Stomach (tissue), 19 donors: ENCODE measurements at places on chromosomes 11 and 22. TPM values are rescaled to one million over a fixed set of nuclear protein-coding genes. Genes with fewer than 3 reads are reported as not detected.

The DNAJB7 gene
- not detected for total RNA-seq

The LRRC74B gene
- total RNA-seq = not detected

The GRM5 gene
- total RNA-seq = not detected

The KRTAP5-9 gene
- not detected for total RNA-seq

The FGF4 gene
- total RNA-seq = not detected

The NRIP3 gene
- total RNA-seq = not detected

The ANO9 gene
- 5.7 TPM for total RNA-seq

The DEFB131B gene
- total RNA-seq = not detected

The CDON gene
- total RNA-seq = 26.8 TPM

The LRP4 gene
- 10.8 TPM for total RNA-seq

The ASCL2 gene
- total RNA-seq = 2.6 TPM

The AQP11 gene
- total RNA-seq = not detected

The CNIH2 gene
- total RNA-seq = not detected

The TMA7B gene
- total RNA-seq = not detected

The SPDYC gene
- not detected for total RNA-seq

GRCh38 chr22:24417200-24417599, 10.2 kb upstream of the ADORA2A start:
- DNase-seq = no peak

- DNase-seq = no peak
Measured at GRCh38 chr11:28939381-28939780, 831.2 kb downstream of the METTL15 start.

GRCh38 chr22:29443452-29443851, 5.1 kb downstream of the RFPL1 start:
- DNase-seq = no peak

DNA sequence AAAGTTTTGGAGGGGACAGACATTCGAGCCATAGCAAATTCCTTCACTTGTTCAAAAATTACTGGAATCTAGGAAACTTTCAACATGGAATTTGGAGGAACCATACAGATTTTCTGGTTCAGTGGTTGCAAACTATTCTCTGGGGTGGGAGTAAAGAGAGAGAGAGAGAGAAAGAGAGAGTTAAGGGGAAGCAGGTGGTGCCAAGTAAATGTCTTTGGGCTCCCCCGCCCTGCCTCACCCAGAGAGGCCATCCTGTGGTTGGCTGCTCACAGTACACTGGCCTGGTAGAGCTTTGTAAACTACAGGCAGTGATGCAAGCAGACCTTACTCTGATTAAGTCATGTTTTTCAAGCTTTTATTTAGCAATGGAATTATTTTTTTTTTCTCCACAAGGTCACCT, 82.6 kb downstream of the ADAMTS15 start:
- DNase-seq = no peak

DNA sequence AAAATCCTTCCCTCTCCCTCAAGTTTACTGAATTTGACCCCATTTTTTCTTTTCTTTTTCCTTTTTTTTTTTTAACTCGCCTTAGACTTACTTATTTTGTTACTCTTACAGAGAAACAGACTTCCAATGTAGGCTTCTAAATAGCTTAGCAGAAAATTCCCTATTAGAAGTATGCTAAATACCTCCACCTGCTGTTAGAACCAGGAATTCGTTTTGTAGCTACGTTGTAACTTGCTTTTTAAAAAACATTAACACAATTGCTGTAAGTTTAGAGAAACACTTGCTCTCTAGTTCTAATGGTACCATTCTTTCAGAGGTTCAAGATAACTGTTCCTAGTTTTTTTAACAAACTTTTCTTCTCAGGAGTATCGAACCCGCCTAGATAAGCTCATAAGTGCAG, 324.2 kb downstream of the DCDC1 start:
- peak; percentile 6 for DNase-seq

DNA sequence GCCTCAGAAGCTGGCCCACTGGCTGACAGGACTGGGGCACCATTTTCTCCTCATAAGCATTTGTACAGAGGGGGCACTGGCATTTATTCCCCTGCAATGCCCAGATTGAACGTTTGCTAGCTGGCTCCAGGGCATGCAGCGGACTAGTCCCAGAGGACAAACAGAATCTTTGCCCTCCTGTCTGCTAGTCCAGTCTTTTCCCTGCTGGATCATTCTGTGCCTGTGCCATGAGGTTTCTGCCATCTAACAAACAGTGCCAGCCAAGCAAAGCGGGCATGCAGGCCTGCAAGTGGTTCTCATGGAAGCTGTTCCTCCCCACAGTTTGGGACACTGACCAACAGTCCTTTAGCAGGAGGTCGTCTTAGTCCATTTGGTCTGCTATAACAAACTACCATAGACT, 53.4 kb downstream of the KCNJ1 start:
- DNase-seq = no peak

DNA sequence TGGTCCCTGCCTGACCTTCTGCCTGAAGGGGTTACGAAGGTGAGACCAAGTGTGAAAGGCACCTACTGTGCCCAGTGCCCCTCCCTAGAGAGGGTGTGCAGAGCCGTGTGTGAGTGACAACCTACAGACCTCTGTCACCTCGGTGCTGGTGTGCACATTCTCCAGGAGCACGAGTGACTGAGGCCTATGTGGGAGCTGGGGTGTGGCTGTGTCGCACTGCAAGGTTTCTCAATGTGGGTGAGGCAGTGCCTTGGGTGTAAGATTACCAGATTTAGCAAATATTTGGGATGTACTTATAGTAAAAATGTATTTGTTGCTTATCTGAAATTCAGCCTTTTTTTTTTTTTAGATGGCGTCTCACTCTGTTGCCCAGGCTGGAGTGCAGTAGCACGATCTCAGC, 5.6 kb downstream of the STARD10 start:
- DNase-seq = peak; percentile 55

GRCh38 chr22:45194686-45195085, 31.0 kb downstream of the NUP50 start:
- no peak for DNase-seq

GRCh38 chr11:132430429-132431062, 1060.1 kb downstream of the NTM start:
- DNase-seq = peak; percentile 64

GRCh38 chr22:31177420-31178162, 17.6 kb downstream of the RNF185 start:
- peak; percentile 32 for DNase-seq

- no peak for DNase-seq
Measured at GRCh38 chr11:109300211-109300610, 121.8 kb upstream of the C11orf87 start.

DNA sequence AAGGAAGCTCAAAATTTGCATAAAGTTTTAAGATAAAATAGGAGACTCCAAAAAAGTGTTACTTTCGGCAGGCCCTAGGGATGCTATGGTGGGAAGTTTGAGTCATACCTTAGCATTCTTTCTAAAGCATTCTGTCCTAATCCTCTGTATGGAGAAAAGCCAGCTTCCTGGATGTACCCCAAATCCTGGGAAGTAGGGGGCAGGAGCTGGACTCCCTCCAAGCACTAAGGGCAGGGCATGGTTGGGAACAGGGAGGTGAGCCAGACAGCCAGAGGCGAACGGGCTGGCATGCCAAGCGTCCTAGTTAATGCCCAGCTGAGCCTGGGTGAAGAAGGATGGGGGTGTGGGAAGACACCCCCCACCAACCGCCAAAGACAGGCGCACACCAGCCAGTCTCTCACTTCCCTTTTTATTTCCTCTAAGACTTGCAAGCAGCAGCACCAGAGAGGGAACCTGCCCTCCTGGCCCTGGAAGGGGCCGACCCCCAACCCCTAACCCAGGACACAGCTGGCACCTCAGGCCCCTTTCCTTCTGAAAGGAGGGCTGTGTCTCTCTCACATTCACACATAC, 23.9 kb downstream of the RTN4RL2 start:
- DNase-seq = no peak

GRCh38 chr22:44120314-44120704, 60.4 kb upstream of the PARVG start:
- no peak for DNase-seq

GRCh38 chr22:38738475-38739070, 17.2 kb downstream of the SUN2 start:
- no peak for DNase-seq

DNA sequence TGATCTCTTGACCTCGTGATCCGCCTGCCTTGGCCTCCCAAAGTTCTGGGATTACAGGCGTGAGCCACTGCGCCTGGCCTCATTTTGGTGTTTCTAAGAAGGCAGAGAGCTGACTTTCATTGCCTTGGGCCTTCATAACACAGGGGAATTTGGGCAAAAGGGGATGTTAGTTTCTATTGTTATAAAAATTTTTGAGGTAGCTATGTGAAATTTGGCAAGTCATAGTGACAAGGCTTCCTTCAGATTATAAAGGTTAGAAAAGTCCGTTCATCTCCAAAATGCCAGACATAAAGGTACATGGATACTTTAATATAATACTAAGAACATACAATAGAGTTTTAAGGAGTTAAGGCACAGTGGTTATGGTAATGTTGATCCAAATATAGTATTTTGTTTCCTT, 17.2 kb downstream of the LDHC start:
- DNase-seq = no peak

DNA sequence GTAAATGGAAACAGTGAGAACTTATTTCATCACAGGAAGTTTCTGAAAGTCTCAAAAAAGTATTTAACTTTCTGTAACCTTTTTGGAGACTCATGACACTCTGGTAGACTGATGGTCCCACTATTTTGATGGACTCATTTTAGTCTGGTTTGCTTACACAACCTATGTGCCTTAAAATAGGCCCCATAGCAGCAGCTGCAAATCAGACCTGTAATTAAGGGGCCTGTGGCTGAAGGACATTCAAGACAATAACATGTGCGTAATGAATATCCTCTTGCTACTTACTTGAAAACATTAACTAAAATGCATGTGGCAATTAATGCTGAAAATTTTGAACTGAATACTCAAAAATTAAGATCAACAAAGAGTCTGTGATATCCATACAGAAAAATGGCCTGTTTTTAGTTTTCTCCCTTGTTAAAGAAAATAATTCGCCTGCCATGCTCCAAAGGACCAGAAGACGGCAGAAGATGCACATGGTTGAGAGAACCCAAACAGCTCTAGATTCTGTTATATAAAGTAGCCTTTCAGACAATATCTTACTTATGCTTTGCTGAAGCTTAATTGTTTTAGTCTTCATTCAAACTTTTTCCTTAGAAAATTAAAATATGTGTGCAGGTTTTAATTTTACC, 568.5 kb downstream of the KCNA4 start:
- DNase-seq = peak; percentile 60

DNA sequence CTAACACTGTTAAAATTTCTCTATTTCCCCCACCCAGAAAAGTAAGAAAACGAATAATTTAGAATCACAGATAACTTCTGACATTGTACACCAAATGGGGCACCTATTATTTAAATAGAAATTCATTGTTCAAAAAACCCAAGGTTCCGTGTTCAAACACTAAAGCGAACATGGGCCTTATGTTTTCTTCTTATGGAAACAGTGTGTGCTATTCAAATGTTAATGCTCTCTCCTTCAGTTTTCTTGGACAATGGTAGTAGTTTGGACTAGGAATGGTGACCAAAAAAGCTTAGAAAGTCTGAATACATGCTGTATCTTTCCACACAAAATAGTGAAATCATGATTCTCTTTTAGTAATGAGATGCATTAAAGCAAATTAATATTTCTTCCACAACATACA, 33.7 kb downstream of the VSIG10L2 start:
- DNase-seq = no peak

GRCh38 chr22:41538583-41538982, 5.7 kb downstream of the POLR3H start:
- DNase-seq = no peak

GRCh38 chr11:27524155-27524554, 17.6 kb upstream of the LIN7C start:
- no peak for DNase-seq

DNA sequence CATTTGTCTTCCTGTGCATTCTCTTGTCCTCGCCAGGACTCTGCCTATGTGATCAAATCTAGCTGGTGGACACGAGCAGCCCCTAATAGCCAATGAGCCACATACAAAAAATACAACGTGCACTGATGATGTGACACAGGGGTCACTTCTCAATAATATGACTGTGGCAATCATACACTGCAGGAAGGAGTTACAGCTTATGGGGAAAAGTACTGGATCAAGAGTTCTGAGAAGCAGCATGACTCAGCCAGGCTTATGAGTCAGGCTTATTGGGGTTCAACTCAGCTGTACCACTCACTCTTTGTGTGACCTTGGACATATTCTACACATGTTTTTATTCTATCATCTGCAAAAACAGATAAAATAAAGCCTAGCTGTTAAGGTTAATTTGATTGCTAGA, 889.4 kb upstream of the TENM4 start:
- no peak for DNase-seq

DNA sequence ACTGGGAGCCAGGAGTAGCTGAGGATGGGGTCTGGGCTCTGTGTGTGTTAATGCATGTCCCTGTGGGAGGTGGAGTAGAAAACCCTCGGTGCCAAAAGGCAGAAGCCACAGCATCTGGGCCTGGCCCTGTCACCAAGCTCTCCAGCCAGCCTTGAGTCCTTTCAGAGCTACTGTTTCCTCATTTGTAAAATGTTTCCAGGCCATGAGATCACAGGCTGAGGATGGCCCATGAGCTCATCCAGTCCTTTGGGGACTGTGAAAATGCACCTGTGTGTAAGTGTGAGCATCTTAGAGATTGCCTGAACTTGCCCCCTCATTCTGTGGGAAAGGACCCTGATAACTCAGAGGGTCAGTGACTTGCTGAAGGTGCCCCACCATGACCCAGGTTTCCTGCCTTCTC, 9.1 kb downstream of the ANKK1 start:
- no peak for DNase-seq

DNA sequence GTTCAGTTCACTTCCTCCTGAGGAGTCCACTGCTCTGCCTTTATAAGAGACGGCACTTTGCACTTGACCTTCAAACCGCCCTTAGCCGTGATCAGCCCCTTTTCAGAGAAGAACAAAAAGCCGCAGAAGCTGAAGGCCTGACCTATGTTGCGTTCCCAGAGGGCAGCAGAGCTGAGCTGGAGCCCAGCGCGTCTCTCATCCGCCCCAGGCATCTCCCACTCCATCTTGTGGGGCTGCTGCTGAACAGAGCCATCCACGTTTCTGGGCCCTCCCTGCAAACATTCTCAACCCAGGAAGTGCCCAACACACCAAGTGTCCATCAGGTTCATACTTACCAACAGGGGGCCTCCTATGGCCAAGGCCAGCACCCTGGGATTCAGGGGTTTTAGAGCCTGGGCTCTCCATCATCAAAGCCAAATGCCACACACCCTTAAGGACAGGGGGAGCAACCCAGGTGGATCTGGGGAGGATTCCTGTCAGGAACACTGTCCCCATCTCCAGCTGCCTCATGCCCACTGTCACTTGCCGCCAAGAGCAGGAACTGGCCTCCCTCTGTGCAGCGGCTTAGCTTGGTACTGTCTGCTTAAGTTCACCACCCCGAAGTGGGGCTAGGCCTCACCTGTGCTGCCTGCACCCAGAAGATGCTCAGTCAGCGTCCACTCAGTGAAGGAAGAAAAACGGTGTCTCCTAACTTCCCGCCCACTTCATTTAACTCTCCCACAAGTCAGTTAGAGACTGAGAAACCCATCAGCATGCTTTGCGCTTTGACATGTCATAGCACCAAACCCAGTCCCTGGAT, 16.0 kb upstream of the EFCAB6 start:
- DNase-seq = peak; percentile 8

- no peak for DNase-seq
Measured at GRCh38 chr11:69558519-69558941, 77.1 kb downstream of the LINC01488 start.
